Fibroblast of skin of left biceps (primary cell): ENCODE measurements at places on chromosomes 12 and 14.
A peak's percentile ranks its signal among the peaks of the same experiment; 100 is the strongest.

- no peak for DNase-seq
These were observed 145.3 kb downstream of the EGLN3 start for GRCh38 chr14:33805593-33805992.

GRCh38 chr12:1474041-1474573 is 120.3 kb downstream of the FBXL14 start:
- DNase-seq, result peak; percentile 90

GRCh38 chr12:11810206-11810545 is 160.7 kb downstream of the ETV6 start:
- DNase-seq, result no peak

GRCh38 chr12:116165036-116165425 is 112.5 kb downstream of the MED13L start:
- DNase-seq, result no peak

DNA sequence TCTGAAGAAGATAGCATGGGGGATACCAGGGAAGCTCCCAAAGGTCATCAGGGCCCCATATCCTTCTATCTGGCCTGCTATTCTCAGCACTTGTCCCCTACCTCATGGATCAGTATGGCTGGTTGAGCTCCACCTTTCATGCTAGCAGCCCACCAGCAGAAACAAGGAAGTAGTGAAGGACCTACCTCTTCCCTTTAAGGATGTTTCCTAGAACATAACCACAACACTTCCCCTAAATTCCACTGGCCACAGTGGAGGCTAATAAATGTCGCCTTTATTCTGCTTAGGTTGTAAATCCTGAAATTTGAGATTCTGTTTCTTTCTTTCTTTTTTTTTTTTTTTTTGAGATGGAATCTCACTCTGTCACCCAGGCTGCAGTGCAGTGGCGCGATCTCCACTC is 128.6 kb upstream of the PARP11 start:
- no peak for DNase-seq

- no peak for DNase-seq
These were observed 23.3 kb downstream of the ZC2HC1C start for GRCh38 chr14:75092698-75093097.

- DNase-seq, result no peak
These were observed 395.9 kb downstream of the EGLN3 start for GRCh38 chr14:33554988-33555387.

- no peak for DNase-seq
These were observed 61.2 kb upstream of the FAM222A start for GRCh38 chr12:109652233-109652976.

DNA sequence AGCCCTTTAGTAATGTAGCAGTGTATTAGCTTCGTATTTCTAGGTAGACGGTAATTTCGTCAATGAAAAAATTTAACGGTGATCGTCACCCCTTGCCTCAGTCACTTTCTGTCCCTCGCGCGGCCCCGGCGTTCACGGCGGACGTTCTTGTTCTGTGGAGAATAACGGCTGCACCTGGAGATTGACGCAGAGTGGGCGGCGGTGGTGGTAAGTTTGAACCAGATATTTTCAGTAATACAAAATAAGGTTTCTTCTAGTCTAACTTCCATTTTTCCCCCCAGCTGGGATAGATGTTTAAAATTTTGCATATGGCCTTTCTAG is 341 bp downstream of the ZNF10 start:
- no peak for DNase-seq

DNA sequence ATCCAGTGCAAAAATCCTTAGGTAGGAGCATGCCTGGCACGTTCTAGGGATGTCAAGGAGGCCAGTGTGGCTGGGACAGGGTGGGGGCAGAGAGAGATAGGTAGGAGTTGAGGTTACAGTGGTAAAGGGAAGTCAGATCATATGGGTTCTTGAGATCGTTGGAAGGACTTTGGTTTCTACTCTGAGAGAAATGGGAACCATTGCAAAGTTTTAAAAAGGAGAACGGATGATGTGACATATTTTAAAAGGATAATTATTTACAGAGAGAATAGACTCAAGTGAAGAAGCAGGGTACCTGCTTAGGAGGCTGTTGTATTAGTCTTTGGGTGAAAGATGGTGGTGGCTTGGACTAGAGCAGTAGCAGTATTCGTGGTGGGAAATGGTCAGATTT is 47.6 kb upstream of the ATP2B1 start:
- no peak for DNase-seq

GRCh38 chr14:89388853-89389252 is 28.2 kb downstream of the FOXN3 start:
- no peak for DNase-seq

GRCh38 chr12:31849090-31849687 is 110.0 kb upstream of the RESF1 start:
- DNase-seq, result no peak

DNA sequence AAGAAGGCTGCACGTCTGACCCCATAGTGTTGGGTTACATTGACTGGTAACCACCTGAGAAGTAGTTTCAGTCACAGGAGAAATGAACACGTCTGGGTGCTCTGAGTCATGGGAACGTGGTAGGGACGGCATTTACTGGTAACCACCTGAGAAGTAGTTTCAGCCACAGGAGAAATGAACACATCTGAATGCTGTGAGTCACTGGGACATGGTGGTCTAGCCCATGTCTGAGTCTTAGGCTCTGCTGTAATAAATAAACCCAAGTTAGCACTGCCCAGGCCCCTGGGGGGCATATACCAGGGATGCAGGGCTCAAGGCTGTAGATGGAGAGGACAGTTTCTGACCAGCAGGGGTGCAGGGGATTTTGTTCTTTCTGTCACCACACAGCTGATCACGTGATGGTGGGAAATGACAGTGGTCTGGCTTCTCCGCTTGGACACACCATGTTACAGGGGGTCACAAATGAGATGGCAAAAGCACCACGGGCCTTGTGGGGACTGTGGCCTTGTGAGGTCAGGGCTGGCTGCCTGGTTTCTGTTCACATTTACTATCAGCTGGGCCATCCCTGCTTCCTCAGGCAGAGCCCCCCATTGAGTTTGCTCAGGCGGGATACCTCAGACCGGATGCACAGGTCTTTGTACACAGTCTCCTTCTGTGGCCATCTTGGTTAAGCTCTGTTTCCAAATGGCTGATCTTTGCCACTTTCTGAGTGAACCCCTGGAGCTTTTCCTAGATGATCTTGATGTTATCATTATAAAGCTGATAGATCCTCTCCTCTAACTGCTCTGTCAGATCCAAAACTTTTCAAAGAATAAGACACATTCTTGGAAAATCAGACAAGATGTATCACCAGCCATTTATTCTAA is 9.8 kb upstream of the C12orf42 start:
- no peak for DNase-seq

GRCh38 chr12:89281539-89281867 is 70.8 kb downstream of the DUSP6 start:
- DNase-seq, result no peak

- no peak for DNase-seq
These were observed 21.4 kb downstream of the ABCB9 start for GRCh38 chr12:122944605-122945592.

GRCh38 chr12:54734196-54734950 is 86.2 kb upstream of the DCD start:
- no peak for DNase-seq

DNA sequence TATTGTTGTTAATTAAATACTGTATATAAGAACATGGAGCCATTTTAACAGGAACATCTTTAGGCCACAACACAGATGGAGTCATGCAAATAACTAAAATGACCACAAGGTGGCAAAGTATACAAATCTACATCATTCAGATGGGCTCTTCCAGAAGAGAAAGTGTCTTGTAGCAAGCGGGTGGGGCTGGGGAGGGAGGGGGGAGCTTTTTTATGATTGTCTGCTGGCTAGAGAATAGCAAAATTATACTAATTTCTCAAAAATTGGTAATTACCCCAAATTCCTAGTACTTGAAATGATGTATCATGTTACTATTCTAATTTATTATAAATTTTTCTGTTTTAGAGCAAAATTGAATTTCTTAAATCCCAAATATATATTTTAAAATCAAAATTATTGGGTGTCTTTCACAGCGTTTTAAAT is 378.7 kb downstream of the PRKD1 start:
- DNase-seq, result peak; percentile 29

DNA sequence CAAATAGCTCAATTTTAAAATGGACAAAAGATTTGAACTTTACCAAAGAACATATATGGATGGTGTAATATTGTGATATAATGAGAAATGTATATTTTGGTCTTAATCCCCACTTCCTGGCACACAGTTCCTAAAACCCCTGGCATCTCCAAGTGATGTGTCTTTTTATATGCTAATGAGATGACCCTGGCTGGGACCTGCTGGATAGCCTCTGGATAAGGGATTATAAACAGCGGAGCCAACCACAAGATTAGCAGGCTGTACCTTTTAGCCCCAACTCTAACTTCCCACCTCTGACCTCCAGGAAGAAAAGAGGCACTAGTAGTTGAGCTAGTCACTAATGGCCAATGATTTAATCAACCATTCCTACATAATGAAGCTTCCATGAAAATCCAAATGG is 130.0 kb downstream of the DPF3 start:
- DNase-seq, result no peak

DNA sequence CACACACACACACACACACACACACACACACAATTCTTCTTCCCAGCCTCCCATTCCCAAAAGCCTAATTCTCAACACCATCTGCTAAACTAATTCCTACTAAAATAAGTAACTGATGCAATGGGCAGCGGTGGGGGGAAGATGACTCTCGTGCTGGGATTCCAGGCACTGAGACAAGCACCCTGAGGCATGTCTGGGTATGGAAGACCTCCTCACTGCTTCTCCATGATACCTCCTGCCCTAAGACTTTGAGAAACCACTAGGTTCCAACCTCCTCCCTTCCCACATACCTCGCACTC is 789 bp upstream of the VWF start:
- no peak for DNase-seq

DNA sequence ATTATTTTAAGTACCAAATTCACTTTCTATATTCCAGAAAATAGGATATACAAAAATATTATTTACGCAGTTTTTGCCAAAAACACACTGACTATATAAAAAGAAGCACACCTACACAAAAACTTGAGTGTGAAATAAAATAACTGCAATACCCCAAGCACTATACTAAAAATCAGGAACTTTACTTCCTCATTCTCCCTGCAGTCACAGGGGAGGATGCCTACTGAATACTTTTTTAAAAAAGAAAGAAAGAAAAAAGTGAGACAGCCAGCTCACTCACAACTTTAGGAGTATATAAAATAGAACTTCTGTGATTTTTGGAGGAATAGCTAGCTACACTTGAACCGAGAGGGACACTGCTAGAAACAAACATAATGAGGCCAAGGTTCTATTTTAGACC is 12.2 kb downstream of the RPS6KA5 start:
- DNase-seq, result no peak

GRCh38 chr12:29728030-29728429 is 55.7 kb downstream of the TMTC1 start:
- DNase-seq, result no peak

GRCh38 chr14:101017806-101018560 is 114.5 kb upstream of the RTL1 start:
- DNase-seq, result no peak

GRCh38 chr12:79371226-79371625 is 319.5 kb downstream of the PAWR start:
- no peak for DNase-seq
